ENCODE measurements at places on chromosomes 5 and 9. TPM values are rescaled to one million over a fixed set of nuclear protein-coding genes. Genes with fewer than 3 reads are reported as not detected.

DNA sequence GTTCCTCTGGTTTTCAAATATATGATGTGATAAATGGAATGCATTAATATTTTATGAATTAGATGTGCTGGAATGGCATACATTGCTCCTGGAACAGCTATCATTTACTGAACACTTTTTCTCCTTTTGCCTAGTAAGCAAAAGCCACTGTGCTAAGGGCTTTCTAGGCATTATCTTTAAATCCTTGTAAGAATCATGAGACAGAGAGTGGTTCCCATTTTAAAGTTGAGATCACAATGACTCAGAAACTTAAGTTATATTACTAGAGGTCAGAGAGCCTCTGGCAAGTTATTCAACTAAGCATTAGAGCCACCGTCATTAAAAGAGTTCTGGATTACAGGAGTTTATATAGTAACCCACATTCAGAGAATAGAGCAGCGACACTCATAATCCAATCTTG lies 26.7 kb upstream of the FSD1L start:
- DNase-seq, result no peak

GRXCR2 gene
- total RNA-seq, result not detected

DNA sequence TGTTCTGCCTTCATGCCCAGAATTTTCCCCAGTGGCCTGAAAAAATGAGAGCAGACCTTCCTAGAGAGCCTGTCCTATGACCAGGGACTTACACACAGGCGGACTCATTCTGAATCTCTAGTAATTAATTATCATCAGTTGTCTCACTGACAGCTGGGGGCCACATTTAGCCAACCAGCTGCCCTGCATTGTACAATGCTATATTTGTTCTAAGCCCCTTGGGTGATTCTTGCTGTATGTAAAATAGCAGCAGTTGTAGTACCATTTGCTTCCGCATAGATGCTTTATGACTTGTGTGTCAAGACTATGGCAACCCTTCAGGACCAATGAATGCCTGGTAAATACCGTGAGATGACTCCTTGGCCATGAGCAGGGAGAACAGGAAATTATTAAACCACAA lies 415.4 kb upstream of the SEMA6A start:
- no peak for DNase-seq

GRCh38 chr9:137626464-137626863 lies 7.7 kb downstream of the EHMT1 start:
- DNase-seq, result no peak

PAPPA gene
- 0.44 TPM for total RNA-seq

IFNA21 gene
- not detected for total RNA-seq

- no peak for DNase-seq
Measured at GRCh38 chr9:545480-545879, 296.0 kb upstream of the DMRT1 start.

GRCh38 chr5:11355491-11355890 lies 548.8 kb downstream of the CTNND2 start:
- DNase-seq, result no peak

DNA sequence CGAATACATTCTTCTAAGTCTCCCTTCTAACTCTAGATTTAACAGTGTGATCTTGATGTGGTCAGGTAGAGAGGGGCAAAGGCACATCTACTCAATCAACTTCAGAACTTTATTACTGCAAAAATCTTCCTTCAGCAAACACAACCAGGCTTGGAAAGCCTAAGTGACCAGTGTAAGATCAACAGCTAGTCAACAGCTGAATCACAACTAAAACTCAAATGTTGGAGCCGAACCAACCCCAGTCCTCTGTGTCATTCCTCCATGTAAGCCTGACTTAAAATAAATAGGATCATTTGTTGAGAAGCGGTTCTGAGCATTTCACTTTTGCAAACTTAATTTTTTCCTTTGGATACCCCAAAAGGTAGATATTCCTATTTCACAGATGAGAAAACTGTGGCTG lies 352.7 kb downstream of the EBF1 start:
- DNase-seq, result no peak

DNA sequence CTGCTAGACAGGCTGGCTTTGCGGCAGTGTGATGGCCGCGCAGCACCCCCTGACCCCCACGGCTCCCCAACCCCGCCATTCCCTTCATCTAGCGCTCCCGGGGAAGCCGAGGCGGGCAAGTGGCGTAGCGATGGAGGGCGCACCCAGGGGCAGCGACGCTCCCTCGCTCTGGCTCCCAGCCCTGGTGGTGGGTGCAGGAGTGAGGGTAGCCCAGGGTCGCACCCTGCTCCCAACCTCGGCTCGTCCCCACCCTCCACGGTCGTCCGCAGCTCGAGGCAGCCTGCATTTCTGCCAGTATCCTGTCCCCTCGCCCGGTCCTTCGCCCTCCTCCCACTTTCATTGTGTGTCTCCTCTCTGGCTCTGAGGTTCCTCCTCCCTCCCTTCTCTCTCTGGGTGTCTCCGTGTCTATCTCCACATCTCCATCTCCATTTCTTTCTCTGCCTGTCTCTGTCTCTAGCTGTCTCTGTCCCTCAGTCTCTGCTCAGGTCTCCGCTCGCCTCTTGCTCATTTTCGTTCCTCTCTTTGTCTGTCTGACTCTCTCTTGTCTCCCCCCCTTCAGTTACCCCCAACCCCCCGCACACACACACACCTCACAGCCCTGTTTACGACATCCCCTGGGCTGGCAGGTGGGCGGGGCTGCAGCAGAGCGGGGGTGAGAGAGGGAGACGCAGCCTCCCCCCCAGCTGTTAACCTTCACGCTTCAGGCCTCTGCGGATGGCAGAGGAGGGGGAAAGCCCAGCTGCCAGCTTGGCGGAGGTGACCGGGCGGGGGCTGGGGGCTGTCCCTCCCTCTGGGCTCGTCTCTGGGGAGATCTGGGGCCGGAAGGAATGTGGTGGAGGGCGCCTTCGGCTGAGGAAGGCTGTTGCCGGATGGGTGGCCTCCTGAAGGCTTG lies 48.7 kb upstream of the PSD2 start:
- DNase-seq, result no peak

Data from lung microvascular endothelial cell (primary cell).